ENCODE measurements at places on chromosomes 12 and 14.

- DNase-seq, result no peak
Measured at GRCh38 chr12:40892528-40892927, 200.3 kb downstream of the CNTN1 start.

- DNase-seq, result no peak
Measured at GRCh38 chr12:1369938-1370500, 224.4 kb downstream of the FBXL14 start.

DNA sequence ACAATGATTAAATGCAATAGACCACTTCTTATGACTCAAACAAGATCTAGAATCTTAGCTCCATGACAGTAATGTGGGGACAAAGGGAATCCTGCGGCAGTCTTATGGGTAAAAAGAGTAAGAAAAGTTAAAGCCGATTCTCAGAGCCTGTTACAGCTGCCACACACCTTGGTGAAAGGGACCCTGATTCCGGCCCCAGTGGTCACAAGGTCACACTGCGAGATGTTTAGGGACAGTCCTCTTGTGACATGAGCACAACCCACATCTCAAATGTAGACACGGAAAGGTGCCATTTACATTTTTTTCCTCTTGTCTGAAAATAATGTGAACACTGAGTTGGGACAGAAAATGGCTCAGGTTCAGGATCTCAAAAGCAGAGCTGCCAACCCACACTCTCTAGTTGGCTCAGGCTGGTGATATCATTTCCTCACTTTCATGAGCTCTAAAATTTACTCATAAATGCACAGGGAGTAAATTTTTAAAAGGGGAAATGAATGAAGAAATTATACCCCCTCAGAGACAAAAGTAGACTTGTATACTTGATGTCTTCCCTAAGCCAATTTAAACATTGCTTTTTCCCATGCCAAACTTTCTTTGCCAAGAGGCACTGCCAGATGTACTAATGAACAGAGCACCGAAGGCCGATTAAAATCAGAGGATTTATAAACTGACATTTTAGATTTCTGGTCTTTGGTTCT, 113.1 kb upstream of the OVCH1 start:
- no peak for DNase-seq

- no peak for DNase-seq
Measured at GRCh38 chr12:62916632-62917425, 18.1 kb downstream of the PPM1H start.

DNA sequence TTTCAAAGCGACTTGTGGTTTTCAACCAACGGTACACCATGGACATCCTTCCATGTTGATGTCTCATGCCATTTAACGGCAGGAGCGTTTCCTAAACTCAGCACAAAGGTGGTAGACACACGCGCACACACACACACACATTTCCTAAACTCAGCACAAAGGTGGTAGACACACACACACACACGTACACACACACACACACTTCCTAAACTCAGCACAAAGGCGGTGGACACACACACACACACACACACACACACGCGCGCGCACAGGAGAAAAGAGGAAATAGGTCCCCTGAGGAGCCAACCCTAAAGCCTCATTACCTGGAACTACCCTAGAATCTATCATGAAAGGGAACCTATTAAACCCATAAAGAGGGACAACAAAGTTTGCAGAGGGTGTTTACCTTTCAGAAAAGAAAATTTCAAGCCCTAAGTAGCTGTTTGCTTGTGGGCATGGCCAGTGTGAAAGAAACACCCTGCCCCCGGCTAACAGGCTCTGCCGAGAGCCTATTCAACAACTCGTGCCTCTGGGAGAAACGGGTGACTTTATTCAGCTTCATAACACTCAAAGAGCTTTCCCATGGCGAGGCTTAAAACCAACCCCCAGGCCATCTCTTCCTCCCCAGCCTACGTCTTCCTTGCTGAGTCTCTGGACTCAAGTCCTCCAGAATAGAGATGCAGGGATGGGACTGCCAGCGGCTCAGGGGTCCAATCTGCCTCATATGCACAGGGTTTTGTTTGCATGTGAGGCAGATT, 31.8 kb downstream of the SLC8B1 start:
- no peak for DNase-seq

GRCh38 chr14:59199614-59200013, 11.1 kb downstream of the DAAM1 start:
- DNase-seq, result no peak

GRCh38 chr12:71045781-71046180, 112.0 kb downstream of the TSPAN8 start:
- DNase-seq, result no peak

- DNase-seq, result no peak
Measured at GRCh38 chr12:102691773-102692555, 211.6 kb upstream of the IGF1 start.

- DNase-seq, result no peak
Measured at GRCh38 chr14:99476864-99477263, 3.8 kb downstream of the SETD3 start.

GRCh38 chr12:55831447-55831815, 2.0 kb upstream of the DNAJC14 start:
- DNase-seq, result no peak

GRCh38 chr14:30204431-30204980, 276.9 kb upstream of the PRKD1 start:
- no peak for DNase-seq

- no peak for DNase-seq
Measured at GRCh38 chr12:131747276-131748177, 36.6 kb downstream of the SFSWAP start.

- DNase-seq, result no peak
Measured at GRCh38 chr12:128911861-128912260, 58.6 kb downstream of the GLT1D1 start.

DNA sequence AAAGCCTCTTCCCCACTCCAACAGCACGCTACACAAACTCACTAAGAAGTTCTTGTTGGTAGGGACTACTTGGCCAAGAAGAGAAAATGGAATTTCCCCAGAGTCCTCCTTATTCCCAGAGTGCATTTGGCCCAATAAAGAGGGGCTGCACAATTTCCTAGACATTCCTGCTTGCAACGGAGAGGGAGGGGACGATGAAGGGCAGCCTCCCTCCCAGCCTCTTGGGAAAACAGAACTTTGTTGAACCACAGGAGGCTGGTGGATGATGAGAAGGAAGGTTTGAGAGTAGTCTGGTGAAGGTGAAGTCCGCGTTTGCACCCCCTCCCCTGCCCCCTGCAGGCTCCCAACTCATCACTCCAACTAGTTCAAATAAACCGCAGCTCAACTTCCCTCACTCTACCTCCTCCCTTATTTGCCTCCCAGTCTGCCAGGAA, 19.1 kb upstream of the TBX3 start:
- no peak for DNase-seq

- no peak for DNase-seq
Measured at GRCh38 chr14:50756300-50756699, 74.7 kb downstream of the NIN start.

DNA sequence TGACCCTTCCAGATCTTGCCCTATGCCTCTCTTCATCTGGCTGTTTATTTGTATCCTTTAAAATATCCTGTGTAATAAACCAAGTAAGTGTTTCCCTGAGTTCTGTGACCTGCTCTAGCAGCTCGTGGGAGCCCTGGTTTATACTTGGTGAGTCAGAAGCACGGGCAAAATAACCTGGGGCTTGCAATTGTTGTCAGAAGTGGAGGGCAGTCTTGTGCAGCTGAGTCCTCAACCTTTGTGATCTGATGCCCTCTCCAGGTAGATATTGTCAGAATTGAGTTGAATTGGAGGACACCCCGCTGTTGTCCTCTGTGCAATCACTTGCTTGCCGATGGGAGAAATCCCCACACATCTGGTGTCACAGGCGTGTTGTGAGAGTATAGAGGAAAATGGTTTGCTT, 62.5 kb upstream of the PRICKLE1 start:
- no peak for DNase-seq

GRCh38 chr12:2751686-2752085, 43.1 kb upstream of the FKBP4 start:
- no peak for DNase-seq

DNA sequence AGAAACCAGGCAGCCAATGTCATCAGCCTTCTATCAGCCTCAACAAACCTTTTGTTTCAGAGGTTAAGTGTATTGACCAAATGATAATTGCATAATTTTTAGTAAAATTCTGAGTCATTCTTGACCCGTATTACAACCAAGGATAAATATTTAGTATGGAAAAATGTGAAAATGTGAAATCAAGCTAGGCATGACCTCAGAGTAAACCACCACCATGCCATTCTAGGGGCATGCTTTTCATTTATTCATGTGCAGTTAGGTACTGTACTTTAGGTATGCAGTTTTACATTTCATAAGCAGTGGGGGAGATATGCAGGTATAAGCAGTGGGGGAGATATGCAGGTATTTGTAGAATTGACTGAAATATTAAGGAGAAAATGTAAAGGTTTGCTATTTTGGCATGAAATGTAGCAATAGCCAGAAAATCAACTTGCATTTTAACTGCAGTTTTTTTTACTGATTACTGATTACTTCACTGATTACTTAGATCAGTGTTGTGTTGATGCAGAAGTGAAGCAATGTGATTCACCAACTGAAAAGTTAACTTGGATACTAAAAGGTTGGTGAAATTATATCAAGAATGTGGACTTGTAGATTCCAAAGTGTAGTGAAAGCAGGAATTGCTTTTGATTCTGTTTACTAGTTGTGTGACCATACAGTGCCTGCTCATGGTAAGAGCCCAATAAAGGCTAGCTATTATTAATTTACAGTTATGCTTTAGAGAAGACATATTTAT, 184.2 kb downstream of the ESR2 start:
- DNase-seq, result no peak

GRCh38 chr12:83153177-83153576, 466.5 kb downstream of the TMTC2 start:
- no peak for DNase-seq

GRCh38 chr12:72901685-72902084, 629.5 kb downstream of the TRHDE start:
- DNase-seq, result no peak

DNA sequence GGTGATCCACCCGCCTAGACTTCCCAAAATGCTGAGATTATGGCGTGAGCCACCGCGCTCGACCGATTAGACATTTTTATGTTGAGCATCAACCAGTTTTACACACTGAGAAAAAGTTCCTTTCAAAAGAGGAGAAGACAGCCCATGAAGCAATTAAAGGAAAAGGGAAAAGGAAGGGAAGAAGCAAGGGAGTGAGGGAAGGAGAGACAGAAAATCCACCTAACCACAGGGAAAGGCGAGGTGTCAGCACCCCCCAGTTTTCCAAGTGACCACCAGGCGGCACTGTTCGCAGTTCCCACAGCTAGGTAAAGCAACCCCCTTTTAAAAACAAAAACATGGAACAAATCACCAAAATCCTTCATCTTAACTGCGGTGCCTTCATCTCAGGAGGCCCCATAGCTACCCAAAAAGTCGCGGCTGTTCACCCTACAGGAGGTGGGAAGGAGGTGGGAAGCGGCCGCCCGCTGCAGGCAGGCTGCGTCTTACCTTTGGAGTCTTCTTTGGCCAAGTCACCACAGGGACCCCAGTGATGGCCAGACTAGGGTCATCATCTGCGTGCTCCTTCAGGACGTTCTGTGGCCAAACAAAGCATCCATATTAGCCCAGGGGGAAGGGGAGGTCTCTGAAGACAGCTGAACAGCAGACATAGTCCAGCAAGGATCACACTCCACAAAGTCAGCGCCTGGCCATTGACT, 86.6 kb downstream of the KDM2B start:
- DNase-seq, result peak; percentile 63

- DNase-seq, result no peak
Measured at GRCh38 chr12:102548543-102548942, 68.2 kb upstream of the IGF1 start.

DNA sequence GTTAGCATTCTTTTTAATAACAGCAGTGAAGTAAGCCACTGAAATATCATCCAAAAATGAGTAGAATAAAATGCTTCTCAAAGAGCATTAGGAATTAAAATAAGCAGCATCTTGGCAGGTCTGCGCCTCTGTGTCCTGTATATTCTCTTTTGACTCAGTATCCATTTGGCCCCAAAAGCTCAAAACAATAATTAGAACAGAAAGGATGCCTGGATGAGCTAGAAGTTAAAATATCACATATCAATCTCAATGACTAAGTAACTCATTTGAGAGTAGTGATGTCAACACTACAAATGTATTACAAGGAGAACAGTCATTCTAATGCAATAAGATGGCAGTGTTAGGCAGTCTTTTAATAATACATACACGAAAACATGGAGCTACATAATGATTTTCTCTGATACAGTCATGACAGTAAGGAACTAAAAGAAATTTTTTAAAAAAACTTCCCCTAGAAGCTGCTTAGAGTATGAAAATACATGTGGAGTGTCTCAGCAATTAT, 160.9 kb upstream of the ABCD2 start:
- DNase-seq, result no peak

- DNase-seq, result no peak
Measured at GRCh38 chr14:104427131-104427851, 152.3 kb upstream of the C14orf180 start.

- no peak for DNase-seq
Measured at GRCh38 chr14:94636744-94637412, 24.7 kb downstream of the SERPINA3 start.

DNA sequence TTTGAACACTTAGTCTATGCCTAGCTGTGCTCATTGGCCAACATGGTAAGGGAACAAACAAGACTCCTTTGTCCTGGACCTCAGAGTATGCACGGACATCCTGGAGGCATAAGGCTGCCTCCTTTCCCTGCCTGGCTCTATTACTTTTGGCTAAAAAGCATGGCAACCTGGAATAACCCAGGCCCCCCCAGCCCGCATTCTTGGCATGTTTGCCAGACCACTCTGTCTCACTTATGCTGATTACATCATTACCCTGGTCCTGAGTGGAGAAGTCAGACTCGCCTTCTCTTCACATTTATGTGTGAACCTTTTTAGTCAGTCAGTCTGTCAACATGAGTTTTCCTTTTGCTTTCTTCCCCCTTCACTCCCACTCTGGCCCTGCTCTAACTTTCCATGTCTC, 58.0 kb upstream of the ELK3 start:
- DNase-seq, result no peak

DNA sequence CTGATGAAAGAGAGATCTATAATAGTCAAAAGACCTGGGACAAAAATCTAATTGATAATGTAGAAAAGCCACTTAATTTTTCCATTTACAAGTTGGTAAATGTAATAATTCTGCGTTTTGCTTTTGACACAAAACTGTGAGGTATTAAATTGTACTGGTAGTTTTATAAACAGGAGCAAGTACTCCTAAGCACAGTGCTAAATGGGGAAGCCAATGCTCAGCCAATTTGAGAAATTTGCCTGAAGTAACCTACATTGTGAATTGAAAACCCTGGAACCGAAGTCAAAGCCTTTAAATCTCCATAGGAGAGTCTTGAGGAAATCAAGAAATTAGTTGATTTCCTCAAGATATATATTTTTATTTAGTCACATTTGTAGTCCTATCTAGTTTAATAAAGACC, 152.8 kb downstream of the SLCO1B3 start:
- DNase-seq, result no peak

- no peak for DNase-seq
Measured at GRCh38 chr12:45879363-45879895, 110.9 kb downstream of the SCAF11 start.

- no peak for DNase-seq
Measured at GRCh38 chr12:9782547-9783382, 22.1 kb upstream of the CD69 start.

GRCh38 chr12:10205220-10205807, 7.4 kb upstream of the GABARAPL1 start:
- no peak for DNase-seq

- DNase-seq, result no peak
Measured at GRCh38 chr14:52235434-52235833, 32.1 kb upstream of the PTGDR start.

Data from neural crest cell (in vitro differentiated cells).